GM23338 (cell line): ENCODE measurements at places on chromosomes 7 and 10.
A peak's percentile ranks its signal among the peaks of the same experiment; 100 is the strongest.

DNA sequence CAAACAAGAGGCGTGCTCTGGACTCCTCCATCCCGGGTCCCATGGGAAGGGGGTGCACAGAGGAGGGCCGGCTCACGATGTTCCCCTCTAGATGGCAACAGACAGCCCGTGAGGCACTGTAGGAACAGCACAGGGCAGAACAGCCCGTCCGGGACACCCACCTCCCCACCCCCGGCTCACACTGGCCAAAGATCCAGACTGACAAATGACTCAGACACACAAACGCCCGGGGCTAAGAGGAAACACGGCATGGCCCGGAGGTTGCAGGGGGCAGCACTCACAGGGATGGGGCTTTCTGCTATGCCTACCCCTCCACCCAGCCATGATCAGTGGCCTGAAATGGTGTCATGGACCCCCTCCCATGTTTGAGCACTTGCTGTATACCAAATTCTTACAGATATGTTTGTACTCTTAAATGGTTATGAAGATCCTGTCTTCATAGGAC is 4.9 kb upstream of the ELN start:
- DNase-seq = peak; percentile 35

DNA sequence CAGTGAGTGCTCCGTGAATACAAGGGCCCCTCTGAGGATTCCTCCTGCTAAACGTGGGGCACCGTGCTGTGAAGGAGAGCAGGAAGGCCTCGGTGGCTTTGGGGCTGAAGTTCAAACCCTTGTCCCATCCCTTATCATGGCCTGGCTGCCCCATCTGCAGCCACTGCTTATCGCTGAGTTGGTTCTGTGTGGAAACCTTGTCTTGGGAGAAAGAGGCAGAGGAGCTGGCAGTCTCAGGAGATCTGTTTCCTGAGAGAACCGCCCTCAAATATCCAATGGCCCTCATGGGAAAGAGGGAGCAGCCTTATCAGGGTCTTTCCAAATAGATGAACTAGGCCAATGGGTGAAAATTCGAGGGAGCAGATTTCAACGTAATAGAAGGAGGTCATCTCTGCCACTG is 52.0 kb upstream of the NRF1 start:
- no peak for DNase-seq

GRCh38 chr7:117785431-117785830 is 87.8 kb downstream of the CTTNBP2 start:
- DNase-seq = no peak

GRCh38 chr7:35894721-35895120 is 93.9 kb downstream of the SEPTIN7 start:
- DNase-seq = no peak

GRCh38 chr7:91660734-91661356 is 219.7 kb downstream of the MTERF1 start:
- DNase-seq = no peak

GRCh38 chr7:152395112-152395511 is 40.7 kb downstream of the KMT2C start:
- no peak for DNase-seq

DNA sequence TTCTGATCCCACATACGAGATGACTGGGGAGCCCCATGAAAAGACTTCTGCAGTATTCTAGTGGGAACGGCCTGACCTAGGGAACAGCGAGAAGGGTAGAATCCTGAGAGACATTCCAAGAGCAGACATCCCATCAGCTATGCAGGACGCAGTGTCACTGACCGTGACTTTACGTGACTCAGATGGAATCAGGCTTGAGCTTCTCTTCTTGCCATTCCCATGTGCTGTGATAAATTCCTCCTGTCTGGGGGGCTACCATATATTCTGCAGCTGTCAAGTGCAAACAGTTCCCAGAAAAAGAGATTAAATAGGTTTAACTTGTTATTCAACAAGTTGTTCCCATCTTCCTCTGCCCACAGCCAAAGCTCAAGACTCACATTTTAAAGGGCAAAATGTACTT is 73.1 kb upstream of the PDE1C start:
- DNase-seq = no peak

- no peak for DNase-seq
These were observed 226.4 kb upstream of the KLF14 start for GRCh38 chr7:130960208-130960988.

DNA sequence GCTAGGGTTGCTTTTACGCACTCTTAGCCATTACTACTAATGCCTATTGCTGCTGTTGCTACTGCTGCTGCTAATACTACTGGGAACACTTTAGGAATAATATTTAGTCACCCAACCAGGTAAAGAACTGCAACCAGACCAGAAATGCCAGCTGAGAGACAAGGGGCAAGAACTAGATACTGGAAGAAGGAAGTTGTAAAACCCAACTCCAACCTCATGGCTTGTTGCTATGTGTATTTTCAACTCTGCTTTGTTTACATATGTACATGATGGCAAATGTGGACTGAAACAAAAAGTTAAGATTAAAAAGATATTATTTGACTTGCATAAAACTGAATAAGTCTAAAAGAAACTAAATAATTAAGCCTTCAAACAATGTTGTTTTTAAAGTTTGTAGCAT is 177.7 kb downstream of the GNAT3 start:
- no peak for DNase-seq

- DNase-seq = peak; percentile 82
These were observed 128.4 kb upstream of the BTBD16 start for GRCh38 chr10:122142641-122143237.

DNA sequence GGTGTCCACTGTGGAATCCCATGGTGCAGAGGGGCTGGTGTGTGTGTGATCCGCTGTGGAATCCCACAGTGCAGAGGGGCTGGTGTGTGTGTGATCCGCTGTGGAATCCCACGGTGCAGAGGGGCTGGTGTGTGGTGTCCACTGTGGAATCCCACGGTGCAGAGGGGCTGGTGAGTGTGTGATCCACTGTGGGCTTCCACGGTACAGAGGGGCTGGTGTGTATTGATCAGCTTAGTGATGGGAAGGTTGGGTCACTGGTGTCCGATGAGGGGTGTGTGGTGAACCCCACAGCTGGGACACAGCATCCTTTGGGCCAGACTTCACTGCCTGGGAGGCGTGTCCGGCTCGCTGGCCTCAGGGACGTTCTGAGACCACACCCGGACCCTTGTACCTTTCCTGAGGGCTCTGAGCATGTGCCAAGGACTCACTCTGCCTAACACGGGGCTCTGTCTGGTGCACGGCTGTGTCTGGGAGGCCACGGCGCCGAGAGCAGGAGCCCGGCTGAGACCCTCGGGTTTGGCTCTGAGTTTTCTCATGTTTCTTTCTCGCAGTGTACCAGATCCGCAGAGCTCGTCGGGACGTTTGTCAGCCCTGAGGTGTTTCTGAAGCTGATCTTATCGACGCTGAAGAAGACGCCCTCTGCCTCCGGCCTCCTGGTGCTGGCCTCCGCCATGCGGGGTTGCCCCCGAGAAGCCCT is 29.3 kb upstream of the PRKAR1B start:
- no peak for DNase-seq

- peak; percentile 64 for DNase-seq
These were observed 274.7 kb upstream of the HGF start for GRCh38 chr7:82044497-82045080.

- no peak for DNase-seq
These were observed 76.8 kb upstream of the PTER start for GRCh38 chr10:16360001-16360400.

DNA sequence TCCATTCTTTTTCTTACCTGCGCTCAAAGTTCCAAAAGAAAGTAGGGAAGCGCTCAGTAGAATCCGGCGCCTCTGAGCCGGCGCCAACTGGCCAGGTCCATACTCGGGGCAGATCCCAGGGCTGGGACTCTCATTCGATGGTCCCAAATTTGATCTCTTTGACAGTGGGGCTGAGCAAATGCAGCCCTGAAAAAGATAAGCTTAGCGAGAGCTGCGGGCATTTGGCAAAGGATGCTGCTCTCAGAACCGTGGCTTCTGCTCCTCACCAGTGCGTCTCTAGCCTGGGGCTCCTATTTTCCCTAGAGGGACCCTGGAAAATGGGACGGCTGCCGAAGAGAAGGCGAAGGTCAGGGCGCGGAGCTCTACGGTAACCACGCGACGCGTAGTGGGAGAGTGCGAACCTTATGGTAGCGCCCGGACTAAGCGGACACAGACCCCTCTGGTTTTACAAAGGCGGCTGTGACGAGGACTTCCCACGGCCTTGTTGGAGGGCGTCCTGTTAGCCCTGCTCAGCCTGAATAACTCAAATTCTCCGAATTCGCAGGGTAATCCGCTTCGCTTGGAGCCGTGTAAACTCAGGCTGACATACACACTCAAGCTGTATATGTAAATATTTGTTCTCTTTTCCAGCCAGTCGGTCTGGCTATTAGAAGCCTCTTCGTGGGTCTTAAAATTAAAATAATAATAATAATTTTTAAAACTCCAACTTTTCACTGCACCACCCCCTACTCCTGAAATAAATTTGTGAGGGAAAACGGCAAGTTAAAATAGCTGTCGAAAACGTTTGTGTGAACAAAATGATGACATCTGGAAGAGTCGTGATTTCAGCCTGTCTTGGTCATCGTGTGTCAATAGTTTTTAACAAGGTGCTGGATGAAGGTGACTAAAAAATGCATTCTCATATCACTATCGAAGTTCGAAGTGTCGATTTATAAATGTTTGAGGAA is 869 bp upstream of the TBX20 start:
- peak; percentile 61 for DNase-seq

DNA sequence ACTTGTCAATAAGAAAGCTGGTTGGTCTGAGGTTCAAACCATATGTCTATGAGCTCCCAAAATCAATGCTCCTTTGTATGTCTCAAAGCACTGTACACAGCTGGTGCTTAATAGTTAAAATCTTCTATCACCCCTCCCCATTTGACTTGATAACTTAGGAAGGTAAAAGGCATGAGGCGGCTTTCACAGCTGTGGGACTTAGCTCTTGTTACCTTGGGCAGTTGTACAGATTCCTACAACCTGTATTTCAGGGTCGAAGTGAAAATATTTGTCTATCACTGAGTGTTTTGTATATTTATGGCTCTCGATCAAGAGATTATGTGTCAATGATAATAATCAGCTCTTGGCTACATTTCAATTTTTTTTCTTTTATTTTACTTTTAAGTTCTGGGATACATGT is 992 bp upstream of the KIFBP start:
- DNase-seq = no peak

- DNase-seq = peak; percentile 13
These were observed 212.8 kb downstream of the PTN start for GRCh38 chr7:137130751-137131158.

DNA sequence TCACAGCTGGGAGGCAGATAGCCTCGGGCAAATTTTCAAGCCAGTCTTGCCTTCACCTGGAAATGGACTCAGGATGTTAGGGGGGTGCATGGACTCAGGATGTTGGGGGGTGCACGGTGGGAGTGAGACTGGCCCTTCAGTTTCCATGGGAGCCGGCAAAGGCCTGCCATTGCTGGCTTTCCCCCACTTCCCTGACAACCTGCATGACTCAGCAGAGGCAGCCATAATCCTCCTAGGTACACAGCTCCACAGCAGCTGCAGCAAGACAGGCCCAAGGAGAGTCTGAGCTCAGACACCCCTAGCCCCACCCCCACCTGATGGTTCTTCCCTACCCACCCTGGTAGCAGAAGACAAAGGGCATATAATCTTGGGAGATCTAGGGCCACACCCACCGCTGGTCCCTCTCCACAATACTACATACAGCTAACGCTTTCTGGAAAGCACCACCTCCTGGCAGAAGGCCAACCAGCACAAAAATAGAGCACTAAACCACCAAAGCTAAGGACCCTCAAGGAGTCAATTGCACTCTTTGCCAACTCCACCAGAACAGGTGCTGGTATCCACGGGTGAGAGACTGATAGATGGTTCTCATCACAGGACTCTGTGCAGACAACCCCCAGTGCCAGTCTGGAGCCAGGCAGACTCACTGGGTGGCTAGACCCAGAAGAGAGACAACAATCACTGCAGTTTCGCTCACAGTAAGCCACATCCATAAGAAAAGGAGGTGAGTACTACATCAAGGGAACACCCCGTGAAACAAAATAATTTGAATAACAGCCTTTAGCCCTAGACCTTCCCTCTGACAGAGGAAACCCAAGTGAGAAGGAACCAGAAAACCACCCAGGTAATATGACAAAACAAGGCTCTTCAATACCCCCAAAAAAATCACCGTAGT is 18.3 kb downstream of the C7orf25 start:
- DNase-seq = peak; percentile 29

DNA sequence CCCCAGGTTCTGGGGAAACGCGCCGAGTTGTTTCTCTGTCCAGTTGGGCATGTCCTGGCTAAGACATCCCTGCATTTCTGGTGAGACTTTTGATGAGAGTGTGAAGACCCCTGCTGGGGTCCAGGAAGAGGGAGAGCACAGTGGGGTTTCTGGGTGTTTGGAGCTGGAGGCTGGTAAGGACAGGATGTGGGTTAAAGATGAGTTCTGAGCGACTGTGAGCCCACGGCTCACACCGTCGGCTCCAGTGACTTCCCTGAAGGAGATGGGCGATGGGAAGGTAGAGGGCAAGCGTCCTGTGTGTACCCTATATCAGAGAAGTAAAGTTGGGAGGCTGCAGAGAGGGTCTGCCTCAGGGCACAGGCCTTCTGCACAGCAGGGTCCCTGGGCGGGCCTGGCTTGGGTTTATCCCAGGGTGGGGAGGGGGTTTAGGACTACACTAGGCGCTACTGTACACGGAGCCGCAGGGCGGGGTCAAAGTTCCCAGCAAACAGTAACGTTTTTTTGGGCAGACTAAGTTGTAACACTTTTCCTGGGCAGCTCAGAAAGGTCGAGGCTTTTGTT is 3.6 kb downstream of the EMX2 start:
- no peak for DNase-seq

DNA sequence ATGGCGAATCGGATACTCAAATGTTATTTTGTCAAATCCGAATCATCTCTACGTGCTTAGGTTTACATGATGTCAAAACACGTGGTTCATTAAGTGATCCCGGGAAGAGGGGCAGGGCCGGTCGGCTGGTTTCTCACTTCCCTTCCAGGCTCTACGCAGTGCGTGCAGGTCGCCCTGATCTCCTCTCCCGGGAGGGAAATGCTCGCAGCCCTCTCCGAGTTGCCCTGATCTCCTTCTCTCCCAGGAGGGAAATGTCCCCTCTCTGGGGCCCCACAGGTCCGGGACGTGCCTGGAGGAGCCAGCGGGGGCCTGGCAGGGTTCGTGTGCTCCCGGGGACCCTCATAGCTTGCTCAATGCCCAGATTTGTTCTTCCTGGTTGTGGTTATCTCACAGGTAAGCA is 202.7 kb downstream of the DNAJB6 start:
- no peak for DNase-seq

- DNase-seq = peak; percentile 98
These were observed 743 bp upstream of the PITRM1 start for GRCh38 chr10:3173171-3173878.

DNA sequence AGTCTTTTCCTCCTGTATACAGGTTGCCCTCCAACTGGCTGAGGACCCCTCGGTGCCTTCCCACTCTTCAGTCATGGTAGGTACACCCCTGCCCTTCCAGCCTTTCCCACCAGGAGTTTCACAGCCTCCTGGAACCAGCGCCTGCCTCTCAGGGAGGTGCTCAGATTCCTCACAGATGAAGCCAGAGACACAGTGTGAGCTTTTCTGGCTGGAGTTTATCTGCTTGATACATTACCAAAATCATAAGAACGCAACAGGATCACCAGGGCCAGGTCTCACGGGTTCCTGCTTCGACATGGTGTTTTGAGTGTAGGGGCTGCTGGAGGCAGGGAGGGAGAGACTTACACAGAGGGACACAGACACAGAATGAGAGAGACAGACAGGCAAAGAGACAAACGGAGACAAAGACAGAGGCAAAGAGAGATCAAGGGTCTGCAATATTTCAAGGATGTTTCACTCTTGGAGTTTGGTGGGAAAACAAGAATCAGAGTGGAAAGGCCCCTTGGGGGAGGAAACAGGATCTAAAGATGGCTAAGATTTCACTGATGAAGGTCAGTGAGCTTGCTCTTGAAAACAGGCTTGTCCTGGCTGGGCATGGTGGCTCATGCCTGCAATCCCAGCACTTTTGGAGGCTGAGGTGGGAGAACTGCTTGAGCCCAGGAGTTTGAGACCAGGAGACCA is 6.5 kb upstream of the INMT start:
- DNase-seq = no peak
